HFFc6 (cell line): ENCODE measurements at places on chromosomes 16 and 17. TPM values are rescaled to one million over a fixed set of nuclear protein-coding genes. Genes with fewer than 3 reads are reported as not detected.

GRCh38 chr16:73847090-73847489 is 449.5 kb upstream of the PSMD7 start:
- no peaks in the 10 kb centered on the region; the same call in 1 of the 2 replicates for H3K36me3 ChIP-seq
- H3K4me3 ChIP-seq: no peak overlapping the region
- no peak for DNase-seq
- H3K4me1 ChIP-seq: no peaks in the 10 kb centered on the region

The BRD7 gene
- 55.0 to 63.7 TPM (median 59.2 TPM) in 3 replicates for total RNA-seq

- no peaks in the 10 kb centered on the region for H3K4me1 ChIP-seq
- no peak for DNase-seq
- no peak overlapping the region for H3K27ac ChIP-seq
- no peak overlapping the region for H3K4me3 ChIP-seq
- no peaks in the 10 kb centered on the region for H3K36me3 ChIP-seq
These were observed 387.5 kb downstream of the UTP18 start for GRCh38 chr17:51647826-51648225.

The C16orf95 gene
- 7.3 to 14.1 TPM (median 12.0 TPM) in 3 replicates for total RNA-seq
